ENCODE measurements at places on chromosomes 3 and 15.

DNA sequence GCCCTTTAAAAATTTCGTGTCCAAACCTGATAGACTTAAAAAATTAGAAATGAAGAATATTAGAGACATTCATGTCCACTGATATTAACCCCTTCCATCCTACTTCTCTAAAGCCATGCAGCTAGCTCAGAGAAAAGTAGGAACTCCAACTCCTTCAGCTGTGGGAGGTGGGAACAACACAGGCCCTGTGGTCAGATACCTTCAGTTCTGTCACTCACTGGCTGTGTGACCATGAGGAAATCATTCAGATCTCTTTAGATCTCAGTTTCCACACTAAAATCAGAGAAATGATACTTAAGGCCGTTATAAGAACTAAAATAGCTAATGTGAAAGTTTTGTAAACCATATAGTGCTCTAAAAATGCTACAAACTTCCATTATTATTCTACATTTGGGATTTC lies 209.8 kb downstream of the TNIK start:
- DNase-seq = no peak

DNA sequence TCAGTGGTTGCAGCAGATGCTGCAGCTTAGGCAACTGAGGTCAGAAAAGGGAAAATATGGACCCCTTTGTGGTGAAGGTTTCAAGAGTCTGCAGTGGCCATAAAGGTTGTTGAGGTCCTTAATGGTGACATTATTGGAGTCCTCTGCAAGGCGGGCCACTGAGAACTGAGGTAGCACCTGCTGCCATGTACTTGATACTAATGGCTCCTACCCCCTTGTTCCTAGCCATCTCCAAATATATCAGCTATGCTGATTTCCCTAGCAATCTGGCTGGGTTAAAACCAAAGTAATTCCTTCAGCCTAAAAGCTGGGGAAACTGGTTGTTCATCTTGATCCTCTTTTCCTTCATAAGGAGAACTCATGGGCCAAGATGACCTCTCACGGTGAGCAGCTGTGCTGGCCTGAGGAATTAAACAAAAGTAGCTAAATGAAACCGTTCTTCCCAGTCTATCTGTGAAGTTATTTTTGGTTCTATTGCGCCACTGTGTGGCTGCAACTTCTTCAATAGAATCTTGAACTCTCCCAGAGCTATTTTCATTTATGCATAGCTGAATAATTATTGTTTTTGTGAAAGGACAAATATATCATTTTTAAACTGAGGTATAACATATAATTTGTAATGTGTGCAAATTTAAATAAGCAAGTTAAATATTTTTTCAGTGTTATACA lies 76.1 kb upstream of the PLSCR4 start:
- peak; percentile 55 for DNase-seq

DNA sequence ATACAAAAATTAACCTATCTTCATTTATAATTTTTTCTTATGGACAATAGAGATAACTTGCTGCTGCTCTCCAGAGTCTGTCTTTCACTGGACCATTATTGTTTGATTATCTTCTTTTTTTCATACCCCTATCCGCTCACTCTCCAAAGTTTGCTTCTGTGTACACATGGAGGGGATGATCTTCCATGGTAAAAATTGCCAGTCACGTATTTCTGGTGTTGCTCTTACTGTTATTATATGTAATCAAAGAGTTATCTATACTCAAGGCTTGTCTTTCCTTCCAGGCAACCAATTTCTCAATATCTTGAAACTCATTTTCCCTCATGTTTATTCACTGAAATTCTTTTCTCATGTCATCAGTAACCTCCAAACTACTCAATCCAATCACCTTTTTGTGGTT lies 817.8 kb upstream of the NECTIN3 start:
- no peak for DNase-seq

GRCh38 chr3:119279584-119280243 lies 14.5 kb upstream of the ARHGAP31 start:
- no peak for DNase-seq

DNA sequence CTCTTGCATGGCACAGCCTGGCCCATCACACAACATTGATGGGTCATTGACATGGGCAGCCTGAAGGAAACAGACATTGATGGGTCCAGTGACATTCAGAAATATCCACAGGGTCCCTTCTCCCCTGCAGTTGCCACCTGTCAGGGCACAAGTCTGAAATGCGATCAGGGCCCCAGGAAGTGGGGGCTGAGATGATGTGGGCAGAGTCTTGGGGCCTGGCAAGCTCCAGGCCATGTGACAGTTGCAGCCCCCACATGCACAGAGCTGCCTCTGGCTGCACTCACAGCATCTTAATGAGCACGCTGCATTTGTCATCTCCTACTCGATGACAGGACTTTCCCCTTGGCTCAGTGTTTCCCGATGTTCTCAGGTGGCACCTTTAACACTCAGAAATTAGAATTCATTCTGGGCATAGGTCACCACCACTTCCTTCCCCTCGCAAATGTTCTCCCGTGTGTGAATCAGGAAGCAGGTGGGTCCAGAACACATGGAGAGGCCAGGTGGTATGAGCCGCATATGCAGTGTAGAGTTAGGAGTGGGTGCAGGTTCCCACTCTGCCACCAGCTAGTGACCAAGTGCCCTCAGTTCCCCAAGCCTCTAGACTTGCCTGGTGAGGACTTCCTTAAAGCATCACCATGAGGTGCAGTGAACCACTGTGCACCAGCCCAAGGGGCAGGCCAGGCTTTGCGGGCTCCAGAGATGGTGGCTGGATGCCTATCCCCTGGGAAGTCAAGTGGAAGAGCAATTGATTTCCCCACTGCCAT lies 1.6 kb upstream of the TXNRD3 start:
- DNase-seq = no peak

DNA sequence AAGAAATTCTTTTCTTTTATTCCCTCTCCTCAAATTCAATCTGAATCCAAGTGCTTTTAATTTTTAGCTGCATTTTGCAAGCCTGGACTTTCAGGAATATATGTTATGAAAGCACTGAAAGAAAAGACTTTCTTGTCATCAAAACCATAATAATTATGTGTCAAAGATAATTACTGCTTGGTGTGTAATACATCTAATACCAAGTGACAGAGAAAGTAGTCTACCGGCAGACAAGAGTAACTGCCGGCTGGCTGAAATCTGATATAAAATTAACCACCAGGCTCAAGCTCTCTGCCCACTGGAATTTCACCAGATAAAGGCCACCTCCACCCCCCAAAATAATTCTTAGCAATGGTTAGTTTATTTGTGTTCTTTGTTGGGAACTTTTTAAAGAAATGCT lies 220.9 kb upstream of the CDIN1 start:
- DNase-seq = no peak

- peak; percentile 79 for DNase-seq
Measured at GRCh38 chr3:190972840-190973270, 110.4 kb upstream of the GMNC start.

GRCh38 chr3:186025161-186025560 lies 83.7 kb downstream of the ETV5 start:
- no peak for DNase-seq

DNA sequence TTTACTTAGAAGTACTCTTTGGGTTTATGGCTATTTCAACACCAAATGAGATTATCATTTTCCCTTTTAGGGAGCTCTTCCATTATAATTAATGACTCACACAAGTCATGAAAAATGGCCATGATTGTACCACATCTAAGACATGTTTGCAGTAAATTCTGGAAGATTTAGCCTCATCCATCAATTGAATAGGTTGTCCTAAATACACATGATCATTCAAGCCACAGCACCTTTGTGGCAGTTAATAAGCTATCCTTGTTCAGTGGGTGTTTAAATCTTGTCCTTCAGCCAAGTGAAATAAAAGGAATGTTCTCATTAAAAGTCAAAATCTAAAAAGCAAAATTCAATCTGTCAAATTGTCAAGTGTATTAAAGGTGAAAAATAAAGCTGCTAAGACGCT lies 237.5 kb downstream of the ZPLD1 start:
- DNase-seq = no peak

DNA sequence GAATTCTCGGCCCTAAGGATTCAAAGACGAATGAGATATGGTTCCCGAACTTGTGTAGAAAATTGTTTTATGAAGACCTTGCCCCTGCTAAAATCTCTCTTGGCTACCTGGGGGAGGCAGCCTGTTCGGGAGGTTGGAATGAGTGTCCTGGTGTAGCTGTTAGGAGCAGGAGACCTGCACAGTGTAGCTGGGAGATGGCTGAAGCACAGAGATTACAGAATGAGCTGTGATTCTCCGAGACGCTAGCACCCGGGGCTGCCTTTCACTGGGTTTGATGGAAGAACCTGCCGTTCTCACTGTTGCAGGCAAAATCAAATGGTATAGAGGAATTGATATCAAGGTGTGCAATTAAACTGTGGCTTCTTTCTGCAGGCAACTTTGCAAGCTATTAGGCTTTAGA lies 68.0 kb downstream of the TRAK1 start:
- DNase-seq = no peak

- DNase-seq = no peak
Measured at GRCh38 chr3:186530415-186530814, 13.8 kb downstream of the CRYGS start.

DNA sequence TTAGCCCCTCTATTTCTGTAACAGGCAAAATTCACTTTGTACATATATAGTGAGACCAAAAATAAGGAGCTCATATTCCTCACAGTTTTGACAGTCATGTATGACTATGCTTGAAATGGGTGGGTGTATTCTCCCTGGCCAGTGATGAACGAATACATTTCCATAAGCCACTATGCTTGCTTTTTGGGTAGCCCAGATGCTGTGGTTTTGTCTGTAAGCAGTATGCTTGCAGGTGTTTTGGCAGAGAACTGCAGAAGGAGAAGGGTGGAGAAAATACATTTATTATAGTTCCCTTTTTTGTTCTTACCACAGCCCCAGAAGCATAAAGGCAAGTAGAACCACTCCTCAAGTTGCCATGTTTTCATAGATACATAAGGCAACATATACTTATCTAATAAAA lies 131.2 kb downstream of the RBMS3 start:
- no peak for DNase-seq

DNA sequence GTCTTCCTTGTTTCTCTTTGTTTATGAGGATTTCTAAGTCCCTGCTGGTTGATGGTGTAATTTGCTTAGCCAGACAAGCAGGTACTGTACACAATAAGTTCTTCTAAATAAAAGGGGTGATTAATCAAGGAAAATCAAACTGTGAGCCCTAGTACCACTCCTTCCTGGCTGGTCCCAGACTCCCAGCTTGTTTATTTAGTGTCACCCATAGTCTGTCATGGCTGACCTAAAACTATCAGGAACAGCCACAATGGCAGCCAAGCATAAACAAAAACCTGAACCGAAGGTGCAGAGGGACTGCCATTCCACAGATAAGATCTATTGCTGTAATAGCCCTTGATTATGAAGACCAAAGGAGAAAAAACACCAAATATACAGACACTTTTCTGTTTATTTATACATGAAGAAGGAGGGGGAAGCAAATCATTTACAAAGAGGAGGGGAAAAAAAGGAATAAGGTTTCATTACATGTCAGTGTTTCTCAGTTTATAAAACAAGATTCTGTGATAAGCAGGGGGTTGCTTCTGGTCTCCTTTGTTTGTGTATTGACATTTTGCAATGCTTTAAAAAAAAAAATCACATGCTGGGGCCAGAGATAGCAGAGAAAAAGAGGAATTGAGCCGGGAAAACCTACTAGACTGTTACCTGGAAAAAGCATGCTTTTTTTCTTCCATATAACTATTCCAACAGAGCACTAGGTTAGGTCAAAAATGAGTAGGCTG lies 182.4 kb upstream of the DPH6 start:
- peak; percentile 63 for DNase-seq

DNA sequence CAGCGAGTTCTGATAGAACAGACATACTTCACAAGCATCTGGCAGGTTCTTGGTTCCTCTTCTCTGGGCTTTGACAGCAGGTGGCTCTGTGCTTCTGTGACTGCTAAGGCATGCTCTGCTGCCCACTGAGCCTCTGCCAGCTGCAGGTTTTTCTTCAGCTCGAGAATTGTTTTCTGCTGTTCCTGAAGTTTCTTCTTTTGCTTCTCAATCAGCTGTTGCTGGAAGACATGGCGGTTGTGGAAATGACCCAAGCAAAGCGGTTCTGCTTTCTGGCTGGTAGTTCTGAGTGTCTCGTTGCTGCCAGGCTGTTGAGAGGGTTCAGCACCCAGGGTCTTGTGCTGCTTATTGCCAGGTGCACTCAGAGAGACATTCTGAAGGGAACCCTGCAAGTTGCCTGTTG lies 50.8 kb downstream of the CCDC191 start:
- no peak for DNase-seq

DNA sequence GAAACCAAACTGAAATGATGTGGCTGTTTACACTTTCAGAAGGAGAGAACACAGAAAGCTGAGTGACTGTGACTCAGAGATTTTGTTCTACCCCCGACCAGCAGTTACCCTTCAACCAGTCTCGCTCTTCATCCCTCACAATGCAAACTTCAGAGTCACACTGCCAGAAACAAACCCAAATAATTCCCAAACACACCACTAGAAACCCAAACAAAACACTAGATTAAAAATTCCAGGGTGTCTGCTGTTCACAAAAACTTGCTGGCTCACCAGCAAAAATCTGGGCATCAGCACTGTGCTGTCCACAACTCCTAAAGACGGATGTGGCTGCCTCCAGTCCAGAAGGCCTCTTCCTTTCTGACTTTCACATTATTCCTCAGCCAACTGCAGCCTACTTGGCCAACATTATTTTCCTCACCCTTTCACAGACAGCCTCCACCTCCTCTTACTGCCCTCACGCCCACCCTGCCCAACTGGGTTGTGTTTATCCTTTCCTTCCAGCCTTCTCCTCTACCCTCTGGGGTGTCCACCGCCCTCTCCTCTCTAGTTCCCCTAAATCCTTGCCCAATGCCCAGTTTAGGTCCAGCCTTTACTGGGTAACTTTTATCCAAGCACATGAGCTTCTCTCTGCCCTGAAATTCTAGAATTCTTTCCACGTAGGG lies 71.4 kb downstream of the MECOM start:
- DNase-seq = no peak

GRCh38 chr15:85164841-85165466 lies 183.3 kb downstream of the PDE8A start:
- DNase-seq = peak; percentile 81

DNA sequence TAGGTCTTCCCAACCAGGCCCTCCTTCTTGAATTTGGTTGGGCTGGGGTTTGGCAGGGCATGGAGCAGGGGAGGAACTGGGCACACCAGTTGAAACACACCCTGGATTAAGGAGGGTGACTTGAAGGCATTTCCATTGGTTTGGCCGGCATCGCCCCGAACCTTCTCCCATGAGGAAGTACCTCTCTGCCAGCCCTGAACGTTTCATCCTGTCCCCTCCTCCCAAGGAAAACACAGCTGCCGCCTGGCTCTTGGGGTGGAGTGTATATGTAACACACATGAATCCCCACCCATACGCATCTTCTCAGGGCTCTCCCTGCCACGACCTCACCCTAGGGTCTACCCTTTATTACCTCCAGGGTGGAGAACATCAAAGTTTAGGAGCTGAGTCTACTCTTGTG lies 14.6 kb downstream of the UBAP1L start:
- no peak for DNase-seq
